Heart left ventricle (tissue), 16 donors: ENCODE measurements at places on chromosomes 2 and 18. TPM values are rescaled to one million over a fixed set of nuclear protein-coding genes. Genes with fewer than 3 reads are reported as not detected.
A peak's percentile ranks its signal among the peaks of the same experiment; 100 is the strongest.

TSGA10 gene
- total RNA-seq, result 63.7 TPM

HRH4 gene
- total RNA-seq, result not detected

ST8SIA5 gene
- 10.8 TPM for total RNA-seq

PDCD1 gene
- total RNA-seq, result 0.27 TPM

AQP12B gene
- not detected for total RNA-seq

DNAJC5G gene
- total RNA-seq, result 0.46 TPM

COLEC11 gene
- total RNA-seq, result 2.3 TPM

EFR3B gene
- 4.4 TPM for total RNA-seq

CHRND gene
- total RNA-seq, result not detected

EGR4 gene
- not detected for total RNA-seq

SERPINB10 gene
- total RNA-seq, result not detected

SERPINB2 gene
- total RNA-seq, result 1.2 TPM

GRCh38 chr2:19868701-19869580 is 32.8 kb downstream of the TTC32 start:
- DNase-seq, result peak; percentile 44

DNA sequence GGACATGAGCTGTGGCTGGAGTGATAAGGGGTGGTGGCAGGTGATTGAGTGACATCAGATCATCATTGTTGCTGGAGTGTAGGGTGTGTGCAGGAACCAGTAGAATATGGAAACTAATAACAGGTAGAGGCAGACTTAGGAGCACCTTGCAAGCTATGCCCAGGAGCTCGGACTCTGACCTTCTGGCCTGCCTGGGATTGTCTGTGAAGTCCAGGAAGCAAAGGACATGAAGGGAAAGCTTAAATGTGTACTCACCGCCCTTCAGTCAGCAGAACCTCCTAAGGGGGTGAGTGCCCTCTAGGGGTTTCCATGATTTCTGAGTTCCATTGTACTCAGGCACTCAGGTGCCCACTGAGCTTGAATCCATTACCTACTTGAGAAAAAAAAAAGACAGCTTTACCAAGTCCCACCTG is 104.2 kb downstream of the CRIM1 start:
- peak; percentile 36 for DNase-seq

GRCh38 chr18:12049978-12050811 is 43.4 kb upstream of the ANKRD62 start:
- no peak for DNase-seq

DNA sequence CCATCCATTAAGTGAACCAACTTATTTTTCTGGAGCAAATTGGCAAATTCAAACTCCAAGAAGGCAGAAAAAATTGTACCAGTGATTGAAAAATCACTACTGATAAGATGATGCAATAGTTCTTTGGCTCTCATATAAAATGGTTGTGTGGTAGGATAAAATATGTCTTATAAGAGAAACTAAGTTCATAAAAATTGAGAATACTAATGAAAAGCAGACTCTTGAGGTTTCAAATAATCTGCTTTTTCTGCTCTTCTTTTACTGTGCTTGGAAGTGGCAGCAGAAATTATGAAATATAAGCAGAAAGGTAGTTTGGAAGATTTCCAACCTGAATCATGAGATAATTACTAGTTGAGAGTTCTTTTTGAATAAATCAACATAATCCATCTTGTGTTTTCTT is 61.9 kb downstream of the PPP1R1C start:
- DNase-seq, result no peak

DNA sequence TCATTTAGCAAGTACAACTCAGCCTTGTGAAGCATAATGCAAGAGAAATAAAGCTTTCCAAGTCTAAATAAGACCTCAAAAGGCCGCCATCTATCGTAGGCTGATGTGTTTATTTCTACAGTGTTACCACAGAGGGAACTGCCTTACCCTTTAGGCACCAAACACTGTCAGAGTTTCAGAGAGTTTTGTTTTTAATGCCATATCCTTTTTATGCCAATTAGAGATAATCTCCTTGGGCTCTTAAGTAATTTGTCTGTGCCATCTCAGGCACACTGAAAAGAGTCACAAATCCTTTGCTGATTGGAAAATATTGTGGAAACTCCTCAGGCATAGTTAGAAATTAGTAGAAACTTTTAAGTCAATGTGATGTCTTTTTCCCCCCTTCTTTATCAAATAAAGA is 797.1 kb downstream of the SLC4A3 start:
- no peak for DNase-seq

DNA sequence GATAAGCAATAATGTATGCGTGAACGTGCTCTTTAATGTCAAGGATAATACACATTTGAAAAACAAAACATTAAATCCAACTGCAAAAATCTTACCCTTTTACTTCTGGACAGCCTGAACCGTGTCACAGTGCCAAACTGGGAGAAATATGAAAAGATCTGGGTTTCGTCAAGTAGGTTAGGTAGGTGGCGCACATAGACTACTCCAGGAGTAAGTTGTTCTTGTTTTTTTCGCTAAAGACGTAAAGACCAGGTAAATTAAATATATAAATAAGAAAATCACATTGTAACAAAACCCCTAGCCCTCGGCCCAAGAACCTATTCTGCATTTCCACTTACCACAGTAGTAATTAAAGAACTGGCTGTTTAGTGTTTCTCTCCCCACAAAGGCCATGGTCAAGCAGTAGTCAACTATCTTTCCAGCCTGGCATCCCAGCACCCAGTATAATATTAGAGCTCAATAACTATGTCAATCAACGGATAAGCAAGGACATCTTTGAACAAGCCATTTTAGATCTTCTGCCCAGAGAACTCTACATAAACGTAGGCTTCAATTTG is 1.1 kb downstream of the NIFK start:
- DNase-seq, result no peak

GRCh38 chr2:231662028-231662810 is 46.1 kb upstream of the PTMA start:
- DNase-seq, result peak; percentile 95

DNA sequence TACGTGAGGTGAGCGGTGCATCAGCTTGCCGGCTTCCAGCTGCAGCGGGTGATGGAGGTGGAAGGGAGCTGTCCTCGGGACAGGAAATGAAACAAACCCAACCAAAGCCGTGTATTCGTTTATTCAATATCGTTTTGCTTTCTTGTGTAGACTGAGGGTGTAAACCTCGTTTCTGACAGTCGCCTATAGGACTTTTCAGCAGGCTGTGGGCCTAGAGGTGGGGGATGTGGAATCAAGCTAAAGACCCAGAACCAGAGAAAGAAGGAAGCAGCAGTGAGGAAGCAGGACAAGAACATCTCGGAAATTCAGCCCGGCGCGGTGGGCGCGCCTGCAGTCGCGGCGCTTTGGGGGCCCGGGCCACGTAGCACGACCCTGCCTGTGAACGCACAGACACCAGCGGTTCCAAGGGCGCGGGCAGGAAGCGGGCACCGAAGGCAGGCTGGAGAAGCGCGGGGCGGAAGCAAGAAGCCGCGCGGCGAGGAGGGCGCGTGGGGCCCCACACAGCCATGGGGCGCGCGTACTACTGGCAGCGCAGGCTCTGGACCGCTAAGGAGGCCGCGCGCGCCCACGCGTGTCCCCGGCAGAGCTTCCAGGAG is 755 bp upstream of the ATP9B start:
- no peak for DNase-seq

DNA sequence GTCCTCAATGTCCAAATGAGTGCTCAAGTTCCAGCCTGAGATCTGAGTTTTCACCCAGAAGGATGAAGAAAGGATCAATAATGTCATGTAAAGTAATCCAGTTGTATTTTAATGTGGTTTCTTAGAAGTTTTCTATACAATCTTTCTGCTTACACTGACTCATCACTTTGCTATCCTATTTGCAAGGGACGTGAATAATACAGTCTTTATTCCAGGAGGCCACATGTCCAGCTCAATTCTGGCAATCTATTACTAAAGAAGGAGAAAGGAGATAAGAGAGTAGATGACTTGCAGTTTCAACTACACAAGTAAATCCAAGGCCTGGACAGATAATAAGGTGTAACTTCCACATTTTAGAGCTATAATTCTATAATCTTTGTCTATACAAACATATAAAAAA is 601.1 kb upstream of the SETBP1 start:
- DNase-seq, result no peak

- DNase-seq, result no peak
Observed at GRCh38 chr18:54134053-54134452, 90.4 kb downstream of the MBD2 start.

DNA sequence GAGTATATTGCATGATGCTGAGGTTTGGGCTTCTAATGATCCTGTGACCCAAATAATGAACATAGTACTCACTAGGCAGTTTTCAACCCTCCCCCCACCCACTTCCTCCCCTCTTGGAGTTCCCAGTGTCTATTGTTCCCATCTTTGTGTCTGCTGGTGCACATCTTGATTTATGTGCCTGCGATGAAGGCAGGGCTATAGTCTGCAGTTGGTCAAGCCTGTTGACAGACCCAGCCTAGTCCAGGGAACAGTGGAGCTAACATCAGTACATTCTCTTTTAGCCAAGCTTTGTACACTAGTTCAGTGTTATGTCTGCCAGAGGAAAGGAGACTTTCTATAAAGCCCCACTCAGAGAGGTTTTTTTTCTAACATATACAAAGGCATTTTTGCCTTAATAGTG is 287.6 kb downstream of the CPS1 start:
- DNase-seq, result no peak

DNA sequence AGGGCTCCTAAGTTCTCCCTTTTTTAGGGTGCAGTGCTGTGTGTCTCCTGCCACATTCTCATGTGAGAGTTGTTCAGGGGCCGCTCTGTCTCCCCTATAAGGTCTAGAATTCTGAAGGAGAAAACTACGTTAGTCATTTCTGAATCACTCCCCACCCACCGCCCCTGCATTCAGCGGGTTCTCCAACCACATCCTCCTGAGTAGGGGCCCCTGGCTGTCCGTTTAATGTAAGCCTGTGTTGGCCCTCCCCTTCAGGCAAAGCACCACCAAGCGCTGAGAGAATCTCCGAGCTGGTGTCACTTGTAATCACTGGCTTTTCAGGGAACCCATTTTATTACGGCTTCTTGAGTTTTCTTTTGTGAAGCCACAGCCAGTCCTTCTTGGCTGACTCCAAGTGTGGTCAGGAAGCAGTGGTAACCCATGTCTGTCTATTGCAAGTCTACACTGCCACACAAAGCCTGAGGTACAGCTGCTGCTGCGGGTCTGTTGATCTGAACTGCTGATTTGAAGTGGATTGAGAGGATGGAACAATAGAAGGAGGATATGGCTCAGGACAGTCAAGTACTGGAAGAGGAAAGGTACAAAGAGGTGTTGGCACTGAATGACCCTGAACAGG is 16.9 kb downstream of the LCT start:
- no peak for DNase-seq

DNA sequence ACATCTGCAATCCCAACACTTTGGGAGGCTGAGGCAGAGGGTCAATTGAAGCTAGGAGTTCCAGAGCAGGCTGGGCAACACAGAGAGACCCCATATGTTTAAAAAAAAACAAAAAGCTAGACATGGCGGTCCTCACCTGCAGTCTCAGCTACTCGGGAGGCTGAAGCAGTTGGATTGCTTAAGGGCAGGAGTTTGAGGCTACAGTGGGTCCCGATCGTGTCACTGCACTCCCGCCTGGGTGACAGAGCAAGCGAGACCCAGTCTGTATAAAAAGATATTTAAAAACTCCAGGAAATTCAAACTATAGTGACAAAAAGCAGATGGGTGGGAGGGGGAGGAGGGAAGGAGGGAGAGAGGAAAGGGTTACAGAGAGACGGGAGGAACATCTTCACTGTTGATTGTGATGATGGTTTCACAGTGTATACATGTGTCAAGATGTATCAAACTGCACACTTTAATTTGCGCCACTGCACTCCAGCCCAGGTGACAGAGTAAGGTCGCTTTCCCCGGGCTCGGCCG is 942 bp upstream of the ZNF236 start:
- no peak for DNase-seq

GRCh38 chr2:225270861-225271260 is 128.6 kb upstream of the NYAP2 start:
- no peak for DNase-seq

DNA sequence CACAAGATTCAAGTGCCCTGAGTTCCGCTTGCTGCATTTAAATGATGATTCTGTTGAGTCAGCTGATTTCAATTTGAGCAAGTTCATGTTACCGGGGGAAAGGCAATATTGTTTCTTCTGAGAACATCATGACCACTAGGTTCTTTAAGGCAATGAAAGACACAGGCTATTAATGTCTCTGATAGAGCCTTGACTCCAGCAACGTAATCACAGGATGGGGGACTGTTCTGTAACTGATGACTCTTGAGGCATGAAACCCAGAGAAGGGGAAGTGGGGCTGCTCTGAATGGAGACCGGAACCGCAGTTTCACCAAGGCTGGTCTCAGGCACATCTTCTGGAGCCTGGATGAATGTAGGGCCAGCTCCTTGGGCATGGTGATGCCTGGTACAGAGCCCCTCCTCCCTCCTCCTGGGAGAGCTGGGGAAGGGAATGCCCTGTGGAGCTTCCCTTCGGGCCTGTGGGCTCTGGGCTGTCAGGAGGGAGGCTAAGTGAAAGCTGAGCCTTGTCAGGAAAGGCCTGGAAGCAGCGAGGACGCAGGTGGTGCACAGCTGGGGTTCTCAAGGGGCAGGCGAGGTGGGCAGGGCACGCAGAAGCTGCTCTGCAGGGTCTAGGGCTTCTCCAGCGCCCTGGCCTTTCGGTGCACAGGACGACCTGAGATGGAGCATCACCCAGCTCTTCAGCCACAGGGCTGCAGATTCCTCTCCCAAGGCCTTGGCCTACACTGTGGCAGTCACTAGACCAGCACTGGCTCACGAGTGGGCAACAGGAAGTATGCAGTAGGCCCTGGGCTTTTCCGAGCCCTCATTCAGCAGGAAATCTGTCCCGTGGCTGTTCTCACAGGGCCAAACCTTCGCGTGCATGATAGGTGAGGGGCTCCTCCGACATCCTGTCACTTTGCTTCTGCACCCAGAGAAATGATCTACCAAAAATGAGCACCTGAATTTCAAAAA is 36.6 kb upstream of the PRLH start:
- no peak for DNase-seq

- no peak for DNase-seq
Observed at GRCh38 chr2:197633109-197633657, 42.2 kb downstream of the RFTN2 start.

DNA sequence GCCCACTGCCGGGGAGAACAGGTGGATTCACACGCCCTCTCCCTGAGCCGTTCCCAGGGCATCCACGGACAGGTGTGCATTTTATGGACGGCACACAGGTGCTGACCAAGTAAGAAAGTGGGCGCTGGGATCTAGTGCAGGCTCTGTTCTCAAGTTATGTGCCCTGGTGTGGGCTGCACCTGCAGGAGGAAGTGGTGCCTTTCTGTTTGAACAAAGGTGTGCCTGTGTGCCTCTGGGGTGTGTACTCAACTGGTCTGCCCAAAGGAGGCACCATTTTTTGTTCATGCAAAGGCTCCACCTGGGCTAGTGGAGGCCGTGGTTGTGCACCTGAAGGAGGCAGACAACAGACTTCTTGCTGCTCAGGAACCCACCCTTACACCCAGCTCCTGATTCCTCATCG is 88.2 kb upstream of the HK2 start:
- DNase-seq, result no peak

- no peak for DNase-seq
Observed at GRCh38 chr18:54845787-54846186, 17.5 kb downstream of the RAB27B start.

GRCh38 chr2:4995466-4995865 is 696.7 kb upstream of the SOX11 start:
- DNase-seq, result no peak
